ENCODE measurements at places on chromosomes 3 and 15.

- no peak for DNase-seq
These were observed 217.7 kb downstream of the ATP8B4 start for GRCh38 chr15:49901321-49901720.

DNA sequence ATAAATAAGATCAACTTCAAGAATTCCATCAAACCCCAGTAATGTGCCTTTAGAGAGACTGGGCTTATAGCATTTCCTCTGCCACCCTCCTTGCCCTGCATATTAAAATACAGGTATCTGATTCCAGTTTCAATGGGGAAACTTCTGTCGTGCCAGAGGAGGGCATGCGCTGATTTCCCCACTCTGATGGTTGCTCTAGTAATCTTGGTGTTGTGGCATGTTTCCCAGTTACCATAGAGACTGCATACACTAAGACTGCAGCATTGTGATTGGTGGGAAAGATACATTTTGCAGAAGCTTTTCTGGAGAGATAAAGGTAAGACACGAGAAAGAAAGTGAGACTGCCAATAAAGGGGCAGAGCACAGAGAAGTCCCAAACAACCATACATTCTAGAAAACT lies 225.6 kb downstream of the TIGIT start:
- no peak for DNase-seq

DNA sequence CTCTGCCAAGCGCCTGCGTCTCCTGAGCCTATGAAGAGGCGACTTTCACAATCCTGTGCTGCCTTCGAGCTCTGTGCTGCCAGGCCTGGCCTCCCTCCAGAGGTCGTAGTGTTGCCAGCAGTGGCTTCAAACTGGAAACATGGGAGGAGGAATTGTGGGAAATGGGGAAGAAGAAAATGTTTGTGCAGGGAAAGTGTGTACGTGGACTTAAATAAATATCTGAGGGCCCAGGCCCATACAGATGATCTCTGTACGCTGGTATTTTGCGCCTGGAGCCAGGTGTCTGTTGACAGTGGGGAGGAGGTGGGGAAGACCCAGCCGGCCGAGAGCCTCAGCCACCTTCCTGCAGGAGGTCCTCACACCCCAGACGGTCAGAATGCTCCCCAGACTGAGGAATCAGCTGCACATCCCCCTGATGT lies 44.6 kb downstream of the ZBTB38 start:
- DNase-seq: no peak

- DNase-seq: peak; percentile 88
These were observed 4.0 kb downstream of the CCDC51 start for GRCh38 chr3:48435774-48436476.

GRCh38 chr15:92981333-92981732 lies 81.2 kb downstream of the CHD2 start:
- DNase-seq: peak; percentile 10

DNA sequence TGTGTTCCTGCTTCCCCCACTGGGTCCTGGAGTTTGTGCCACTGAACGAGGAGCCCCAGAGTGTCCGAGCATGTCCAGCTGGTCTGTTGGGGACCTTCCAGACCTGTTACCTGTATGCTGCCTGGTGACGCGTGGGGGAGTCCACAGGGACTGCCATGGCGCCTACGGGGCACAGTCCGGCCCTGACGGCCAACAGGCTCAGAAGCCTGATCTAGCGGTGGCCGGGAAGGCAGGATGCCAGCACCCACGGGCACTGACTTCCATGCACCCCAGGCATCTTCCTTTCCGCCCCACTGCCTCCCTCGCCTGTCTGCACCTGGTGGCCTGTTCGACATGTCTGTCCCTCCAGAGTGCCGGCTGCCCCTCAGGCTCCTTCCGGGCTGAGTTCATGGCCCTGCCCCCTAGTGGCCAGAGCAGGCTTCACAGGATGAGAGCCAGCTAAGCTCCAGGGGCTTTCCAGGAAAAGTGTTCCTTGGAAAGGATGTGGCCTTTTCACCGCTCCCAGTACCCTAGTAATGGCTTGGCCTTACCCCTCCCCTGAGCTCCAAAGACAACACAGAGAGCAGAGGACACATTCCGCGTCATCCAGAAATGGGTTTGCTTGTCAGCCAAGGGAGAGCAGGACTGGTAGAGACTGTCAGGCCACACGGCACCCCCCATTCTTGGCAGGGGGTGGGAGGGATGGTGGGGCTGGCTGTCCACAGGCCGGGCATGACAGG lies 35.7 kb downstream of the NGRN start:
- DNase-seq: peak; percentile 64

Data from CD4-positive, alpha-beta T cell treated with Interleukin-4 for 1 hour (primary cell).